ENCODE measurements at places on chromosomes 7 and 10.

- no peak for DNase-seq
Observed at GRCh38 chr7:133052401-133052756, 29.5 kb downstream of the CHCHD3 start.

DNA sequence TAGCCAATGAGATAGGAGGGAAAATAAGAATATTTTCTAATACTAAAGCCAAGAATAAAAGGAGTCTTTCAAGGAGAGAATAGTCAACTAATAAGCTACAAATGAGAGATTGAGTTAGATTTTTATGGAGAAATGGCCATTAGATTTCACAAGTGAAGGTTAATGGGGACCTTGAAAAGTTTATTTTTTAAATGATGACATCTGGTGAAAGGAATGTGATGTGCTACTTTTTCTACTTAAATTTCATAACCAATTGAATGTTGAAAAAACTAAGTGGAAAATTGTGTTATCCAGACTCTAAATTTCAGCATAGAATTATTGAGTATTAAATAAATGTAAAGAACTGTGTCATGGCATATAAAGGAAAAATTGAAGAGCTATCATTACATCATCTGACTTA, 125.7 kb downstream of the TSPAN12 start:
- no peak for DNase-seq

DNA sequence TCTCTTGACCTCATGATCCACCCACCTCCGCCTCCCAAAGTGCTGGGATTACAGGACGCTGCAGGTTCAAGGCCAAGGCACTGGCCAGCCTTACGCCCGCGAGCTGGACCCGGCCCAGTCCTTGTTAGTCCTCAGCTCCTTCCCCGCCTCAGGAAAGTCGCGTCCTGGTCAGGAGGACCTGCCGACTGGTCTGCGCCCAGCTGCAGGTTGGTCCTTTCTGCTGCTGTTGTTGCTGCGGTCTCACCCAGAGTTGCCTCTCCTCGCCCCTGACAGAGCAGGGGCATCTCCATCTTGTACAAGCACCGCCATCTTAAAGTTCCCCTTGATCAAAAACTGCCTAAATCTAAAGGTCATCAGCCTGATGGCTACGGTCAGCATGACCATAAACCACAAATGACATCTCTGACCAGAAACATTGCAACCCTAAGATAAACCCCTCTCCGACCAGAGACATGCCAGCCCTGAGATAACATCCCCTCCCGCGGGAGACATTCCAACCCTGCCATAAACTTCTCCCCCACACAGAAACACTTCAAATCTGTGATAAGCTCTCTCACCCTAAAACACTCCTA, 13.9 kb upstream of the BMS1 start:
- no peak for DNase-seq

- no peak for DNase-seq
Observed at GRCh38 chr10:54065106-54065505, 735.9 kb downstream of the PCDH15 start.

GRCh38 chr7:132065193-132065988, 509.0 kb upstream of the PODXL start:
- DNase-seq = peak; percentile 8

- no peak for DNase-seq
Observed at GRCh38 chr10:50432211-50433009, 181.1 kb upstream of the ASAH2 start.

- no peak for DNase-seq
Observed at GRCh38 chr7:50246551-50246950, 58.0 kb upstream of the IKZF1 start.

DNA sequence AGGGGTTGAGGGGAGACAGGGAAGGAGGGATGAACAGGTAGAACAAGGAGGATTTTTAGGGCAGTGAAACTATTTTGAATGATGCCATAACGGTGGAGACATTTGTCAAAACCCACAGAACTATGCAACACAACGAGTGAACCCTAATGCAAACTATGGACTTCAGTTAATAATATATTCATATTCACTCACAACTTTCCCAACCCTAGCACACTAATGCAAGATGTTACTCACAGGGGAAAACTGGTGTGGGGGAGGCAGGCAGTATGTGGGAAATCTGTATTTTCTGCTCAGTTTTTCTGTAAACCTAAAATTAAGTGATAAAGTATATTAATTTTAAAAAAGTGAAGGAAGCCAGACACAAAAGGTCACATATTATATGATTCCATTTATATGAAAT, 17.3 kb downstream of the GNA12 start:
- DNase-seq = no peak

DNA sequence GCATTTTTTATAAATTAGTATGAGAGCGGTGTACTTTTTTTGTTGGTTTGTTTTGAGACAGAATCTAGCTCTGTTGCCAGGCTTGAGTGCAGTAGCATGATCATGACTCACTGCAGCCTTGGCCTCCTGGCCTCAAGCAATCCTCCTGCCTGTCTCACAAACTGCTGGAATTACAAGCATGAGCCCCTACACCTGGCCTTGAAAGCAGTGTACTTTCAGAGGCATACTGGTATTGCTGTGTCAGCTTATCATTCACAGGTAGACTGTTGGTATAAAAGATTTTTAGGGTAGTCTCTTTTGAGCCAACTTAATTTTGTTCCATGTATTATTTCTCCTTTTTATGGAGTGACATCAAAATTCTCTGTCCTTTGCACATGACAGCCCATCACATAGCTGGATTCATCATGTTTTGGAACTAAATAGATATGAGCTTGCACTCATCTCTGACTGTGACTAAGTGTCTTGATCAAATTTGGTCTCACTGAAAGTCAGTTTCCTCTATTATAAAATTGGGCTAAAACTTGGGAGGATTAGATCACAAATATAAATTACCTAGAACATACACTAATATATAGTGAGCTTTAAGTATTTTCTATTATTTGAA, 12.4 kb downstream of the GNAT3 start:
- DNase-seq = no peak

DNA sequence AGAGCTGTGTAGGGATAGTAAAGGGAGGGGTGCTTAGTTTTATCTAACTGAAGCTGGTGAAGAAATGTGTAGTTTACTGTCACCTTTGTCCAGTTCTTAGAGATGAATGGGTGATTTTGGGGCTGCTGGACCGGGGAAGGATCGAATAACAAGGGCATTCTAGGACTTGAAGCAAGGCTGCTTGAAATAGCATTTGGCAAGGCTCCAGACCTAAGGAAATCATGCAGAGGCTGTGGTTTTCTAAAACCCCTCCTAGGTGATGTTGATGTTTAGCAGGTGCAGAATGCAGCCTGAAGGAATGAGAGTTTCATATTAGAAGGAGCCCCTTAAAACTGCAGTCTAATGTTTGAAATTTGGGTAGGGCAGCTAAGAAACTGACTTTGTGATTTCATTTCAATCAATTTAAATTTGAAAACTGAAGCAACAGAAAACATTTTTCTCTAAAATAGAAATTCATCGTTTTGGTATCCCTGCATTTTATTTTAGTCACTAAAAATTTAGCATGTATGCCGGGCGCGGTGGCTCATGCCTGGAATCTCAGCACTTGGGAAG, 68.5 kb downstream of the TET1 start:
- peak; percentile 47 for DNase-seq

- no peak for DNase-seq
Observed at GRCh38 chr10:24340446-24340845, 131.5 kb downstream of the KIAA1217 start.

DNA sequence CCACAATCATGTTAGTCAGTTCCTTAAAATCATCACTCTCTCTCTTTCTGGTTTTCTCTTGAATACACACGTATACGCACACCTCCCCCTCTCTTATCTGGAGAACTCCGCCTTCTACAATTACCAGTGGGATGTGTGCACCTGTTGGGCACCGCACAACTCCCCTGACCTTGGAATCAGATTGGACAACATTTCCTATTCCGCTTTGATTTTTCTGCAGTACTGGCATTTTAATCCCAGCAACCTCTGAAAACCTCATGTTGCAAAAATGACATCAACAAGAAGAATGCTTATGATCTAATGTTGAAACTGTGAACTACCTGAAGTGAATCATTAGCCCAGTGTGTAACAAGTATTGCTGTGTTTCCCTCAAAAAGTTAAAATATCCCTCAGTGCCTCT, 109.6 kb downstream of the KIAA1217 start:
- DNase-seq = no peak

GRCh38 chr10:95445223-95445836, 115.8 kb downstream of the SORBS1 start:
- DNase-seq = peak; percentile 9

DNA sequence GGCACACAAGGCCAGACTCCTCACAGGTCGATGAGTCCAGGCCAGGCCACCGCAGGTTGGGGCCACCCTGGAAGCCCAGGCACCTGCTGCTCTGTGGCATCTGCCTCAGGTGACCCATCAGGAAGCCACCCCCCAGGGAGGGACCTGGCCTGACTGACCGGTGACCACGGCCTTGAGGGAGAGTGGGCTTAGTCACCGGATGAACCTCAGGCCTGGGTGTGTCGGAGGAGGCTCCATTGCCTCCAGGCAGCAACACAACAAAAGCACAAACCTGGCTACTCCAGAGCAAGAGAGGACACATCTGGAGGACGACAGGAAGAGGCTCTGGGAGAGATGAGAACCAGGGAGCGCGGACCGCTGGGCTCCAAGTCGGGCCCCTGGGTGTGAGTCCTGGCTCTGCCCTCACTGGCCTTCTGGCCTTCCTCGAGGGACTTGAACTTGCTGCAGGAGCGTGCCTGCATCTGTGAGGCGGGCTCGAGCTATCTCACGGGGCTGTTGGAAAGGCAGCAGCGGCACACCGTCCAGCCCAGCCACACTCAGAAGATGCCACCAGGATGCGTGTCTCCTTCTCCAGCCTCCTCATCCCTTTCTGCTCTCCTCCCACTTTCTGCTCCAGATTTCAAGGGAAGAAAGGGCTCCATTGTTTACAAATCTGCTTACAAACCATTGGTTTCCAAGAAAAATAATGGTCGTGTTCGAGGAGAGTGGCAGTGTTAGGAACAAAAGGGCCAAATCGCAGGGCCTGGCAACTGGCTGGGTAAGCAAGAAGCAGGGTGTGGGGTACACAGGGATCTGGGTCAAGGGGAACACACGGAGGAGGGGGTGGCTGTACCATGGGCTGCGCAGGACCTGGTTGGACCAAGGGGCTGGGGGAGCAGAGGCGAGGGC, 152.9 kb downstream of the ADAM12 start:
- no peak for DNase-seq

- DNase-seq = no peak
Observed at GRCh38 chr7:43387932-43388331, 195.0 kb upstream of the STK17A start.

GRCh38 chr7:29405891-29406290, 157.7 kb upstream of the PRR15 start:
- no peak for DNase-seq

- no peak for DNase-seq
Observed at GRCh38 chr7:132155715-132156114, 420.6 kb downstream of the PLXNA4 start.

DNA sequence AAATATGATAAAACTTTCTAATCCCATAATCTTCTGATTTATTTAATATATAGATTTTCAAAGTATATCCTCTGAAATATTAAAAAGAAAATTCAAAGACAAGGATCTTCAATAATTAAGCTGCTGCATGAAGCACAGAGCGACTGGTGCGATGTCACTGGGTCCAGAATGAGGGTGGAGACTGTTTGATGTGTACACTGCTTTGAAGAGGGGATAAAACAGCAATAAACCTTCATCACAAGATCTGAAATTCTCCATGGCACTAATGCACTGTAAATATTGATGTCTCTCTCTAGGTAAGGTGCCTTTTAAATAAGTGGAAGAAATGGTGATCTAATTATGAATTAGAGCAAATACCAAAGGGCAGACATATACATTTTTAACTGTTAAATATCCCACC, 337.8 kb downstream of the PARD3 start:
- no peak for DNase-seq

DNA sequence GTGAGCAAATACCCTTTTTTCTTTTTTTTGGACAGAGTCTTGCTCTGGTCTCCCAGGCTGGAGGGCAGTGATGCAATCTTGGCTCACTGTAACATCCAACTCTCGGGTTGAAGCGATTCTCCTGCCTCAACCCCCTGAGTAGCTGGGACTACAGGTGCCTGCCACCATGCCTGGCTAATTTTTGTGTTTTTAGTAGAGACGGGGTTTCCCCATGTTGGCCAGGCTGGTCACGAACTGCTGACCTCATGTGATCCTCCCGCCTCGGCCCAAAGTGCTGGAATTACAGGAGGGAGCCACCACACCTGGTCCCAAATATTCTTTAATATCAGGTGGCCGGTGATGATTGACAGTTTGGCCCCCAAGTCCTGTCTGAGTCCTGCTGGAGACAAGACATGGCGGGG, 6.6 kb downstream of the LAT2 start:
- no peak for DNase-seq

DNA sequence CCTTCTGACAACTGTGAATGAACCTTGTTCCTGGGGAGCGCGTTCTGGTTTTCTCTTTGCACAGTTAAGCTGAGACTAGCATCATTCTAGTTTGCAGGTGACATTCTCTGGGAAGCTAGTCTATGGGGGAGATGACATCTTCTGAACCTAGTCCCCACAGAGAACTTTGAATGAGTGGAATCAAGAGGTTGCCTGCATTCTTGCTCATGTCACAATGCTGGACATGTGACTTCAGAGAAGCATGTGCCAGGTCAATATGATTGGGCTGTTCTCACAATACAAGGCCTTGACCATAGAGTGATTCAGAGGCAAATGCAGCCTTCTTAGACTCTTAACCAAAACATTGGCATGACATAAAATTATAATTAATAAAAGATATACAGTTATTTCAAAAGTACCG, 22.1 kb downstream of the KLLN start:
- no peak for DNase-seq

DNA sequence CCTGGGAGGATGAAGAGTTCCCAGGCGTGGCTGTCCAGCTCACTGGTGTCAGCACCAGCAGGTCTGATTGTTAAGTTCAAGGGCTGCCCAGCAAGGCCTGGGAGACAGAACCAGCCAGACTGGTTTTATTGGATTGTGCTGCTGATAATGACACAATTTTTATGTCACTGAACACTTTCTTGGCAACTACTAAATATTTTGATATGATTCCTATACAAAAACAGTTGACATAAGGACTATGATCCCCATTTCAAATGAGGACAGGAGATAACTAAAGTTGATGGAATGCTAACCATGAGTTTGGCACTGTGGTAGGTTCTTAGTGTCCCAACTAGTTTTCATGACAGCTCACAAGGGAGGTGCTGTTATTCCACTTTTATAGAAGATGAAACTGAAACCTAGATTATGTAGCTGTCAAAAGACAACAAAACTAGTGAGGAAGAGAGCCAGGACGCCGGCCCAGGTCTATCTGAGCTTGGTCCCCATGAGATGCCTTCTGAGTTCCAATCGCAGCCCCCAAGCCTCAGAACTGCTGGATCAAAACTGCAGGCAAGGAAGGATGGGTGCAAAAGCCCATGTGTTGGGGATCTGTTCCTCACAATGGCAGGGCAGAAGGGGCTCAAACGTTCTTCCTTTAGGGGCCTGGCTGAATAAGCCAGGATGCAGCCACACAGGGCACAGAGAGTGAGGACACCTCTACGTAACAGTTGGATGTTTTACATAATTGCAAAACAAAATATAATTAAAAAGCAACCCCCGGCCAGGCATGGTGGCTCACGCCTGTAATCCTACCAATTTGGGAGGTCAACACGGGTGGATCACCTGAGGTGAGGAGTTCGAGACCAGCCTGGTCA, 52.8 kb downstream of the COBL start:
- no peak for DNase-seq
